RCC 7860 (cell line): ENCODE measurements at places on chromosomes 3 and 15.

GRCh38 chr15:40545457-40545856 is 19.4 kb downstream of the CCDC32 start:
- DNase-seq, result no peak

- no peak for DNase-seq
Observed at GRCh38 chr15:78841376-78841706, 30.1 kb upstream of the ADAMTS7 start.

- peak; percentile 92 for DNase-seq
Observed at GRCh38 chr15:89068325-89068784, 19.9 kb upstream of the ABHD2 start.

DNA sequence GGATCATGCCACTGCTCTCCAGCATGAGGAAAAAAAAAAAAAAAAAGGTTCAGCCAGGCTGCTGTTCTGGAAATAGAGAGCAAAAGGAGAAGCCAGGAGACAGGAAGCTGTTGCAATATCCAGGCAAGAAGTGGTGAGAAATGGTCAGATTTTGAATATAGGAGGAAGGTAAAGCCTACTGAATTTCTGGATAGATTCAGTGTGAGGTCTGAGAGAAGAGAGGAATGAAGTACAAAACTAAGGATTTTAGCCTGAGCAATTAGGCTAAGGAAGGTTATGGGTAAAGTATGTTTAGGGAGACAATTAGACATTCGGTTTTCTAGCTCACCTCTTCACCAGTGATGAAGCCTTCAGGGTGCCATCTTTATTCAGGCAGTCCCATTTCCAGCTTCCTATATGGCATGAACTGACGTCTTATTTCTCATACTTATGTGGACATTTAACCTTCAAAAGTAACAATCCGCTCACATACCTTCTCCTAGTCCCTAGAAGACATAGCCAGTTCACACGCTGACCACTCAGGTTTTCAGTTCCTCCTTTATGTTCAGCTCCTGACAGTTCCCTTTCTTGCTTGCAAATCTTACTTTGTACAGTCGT is 57.2 kb downstream of the KIF9 start:
- DNase-seq, result no peak

DNA sequence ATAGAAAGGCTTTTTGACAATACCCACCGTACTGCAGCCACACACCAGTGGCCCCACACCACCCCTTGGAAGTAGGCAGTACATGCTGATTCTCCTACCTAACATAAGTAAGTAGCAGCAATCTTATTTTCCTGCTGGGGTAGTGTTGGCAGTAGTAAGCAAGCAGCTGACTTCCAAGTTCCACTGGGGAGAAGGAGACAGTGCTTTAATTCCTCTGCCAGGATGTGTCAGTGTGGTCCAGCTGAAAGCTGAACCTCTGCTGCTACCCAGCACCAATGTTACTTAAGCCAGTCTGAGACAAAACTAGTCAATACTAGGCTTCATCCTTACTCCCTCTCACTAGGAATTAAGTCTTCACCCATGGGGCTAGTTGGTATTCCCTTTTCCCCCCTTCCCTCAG is 74.7 kb downstream of the DZIP3 start:
- no peak for DNase-seq

DNA sequence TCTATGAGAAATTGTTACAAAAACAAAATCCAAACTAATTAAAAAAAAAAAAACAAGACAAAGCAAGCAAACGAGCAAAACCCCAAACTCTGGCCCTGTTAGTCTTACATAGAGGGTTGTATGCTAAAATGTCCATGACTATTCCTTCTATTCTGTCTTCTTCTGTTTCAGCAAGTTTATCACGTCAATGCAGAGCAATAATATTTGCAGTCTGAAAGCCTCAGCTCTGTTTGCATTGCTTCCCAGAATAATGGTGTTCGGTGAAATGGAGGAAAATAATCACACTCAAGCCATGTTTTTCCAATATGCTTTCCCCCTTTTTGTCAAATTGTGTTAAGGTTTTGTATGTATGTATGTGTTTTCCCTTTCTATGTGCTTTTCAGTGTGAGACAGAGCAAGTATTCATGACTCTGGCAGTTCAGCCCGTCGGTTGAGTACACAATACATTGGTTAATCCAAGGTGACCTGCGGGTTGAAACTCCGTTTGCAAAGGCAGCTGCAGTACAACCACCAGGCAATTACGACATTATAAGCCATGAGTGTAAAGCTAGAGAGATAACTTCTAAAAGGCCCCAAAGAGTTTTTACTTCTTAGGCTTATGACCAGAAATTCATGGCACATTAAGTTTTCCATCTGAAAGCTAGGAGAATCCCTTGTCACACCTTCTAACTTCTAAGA is 34.9 kb upstream of the MAGI1 start:
- no peak for DNase-seq

DNA sequence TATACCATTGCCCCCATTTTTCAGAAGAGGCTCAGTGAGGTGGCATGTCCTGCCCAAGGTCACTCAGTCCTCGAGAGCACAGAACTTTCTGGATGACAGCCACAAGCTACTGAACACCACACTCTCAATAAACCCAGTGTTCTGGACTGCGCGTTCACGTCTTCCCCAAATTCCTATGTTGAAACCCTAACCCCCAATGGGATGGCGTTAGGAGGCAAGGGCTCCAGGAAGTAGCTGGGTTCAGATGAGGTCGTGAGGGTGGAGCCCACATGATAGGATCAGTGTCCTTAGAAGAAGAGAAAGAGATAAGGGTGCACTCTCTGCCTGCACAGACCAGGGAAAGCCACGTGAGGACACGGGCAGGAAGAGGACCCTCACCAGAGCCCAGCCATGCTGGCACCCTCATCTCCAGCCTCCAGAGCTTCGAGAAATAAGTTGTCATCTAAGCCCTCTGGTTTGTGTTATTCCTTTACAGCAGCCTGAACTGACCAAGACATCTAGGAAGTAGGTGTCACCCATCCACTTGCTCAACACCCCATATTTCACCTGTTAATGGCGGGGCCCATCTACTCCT is 324.0 kb downstream of the UACA start:
- no peak for DNase-seq
